ENCODE measurements at places on chromosomes 7 and 10.

DNA sequence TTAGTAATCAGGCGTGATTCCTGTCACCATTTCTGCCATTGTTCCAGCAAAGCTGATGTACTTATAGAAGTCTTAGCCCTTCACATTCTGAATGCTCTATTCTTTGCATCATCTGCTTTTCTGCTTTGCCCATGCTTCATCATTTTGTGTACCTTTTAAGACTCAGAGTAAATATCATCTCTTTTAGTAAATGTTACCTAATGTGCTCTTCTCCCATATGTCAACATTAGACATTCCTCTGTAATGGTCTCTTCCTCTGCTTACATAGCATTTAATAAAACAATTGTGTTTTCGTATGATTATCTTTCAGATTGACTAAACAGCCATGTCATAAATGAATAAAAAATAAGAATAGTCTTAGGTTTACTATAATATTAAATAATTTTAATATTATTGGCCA, 719.6 kb upstream of the GRM3 start:
- no peak for DNase-seq

DNA sequence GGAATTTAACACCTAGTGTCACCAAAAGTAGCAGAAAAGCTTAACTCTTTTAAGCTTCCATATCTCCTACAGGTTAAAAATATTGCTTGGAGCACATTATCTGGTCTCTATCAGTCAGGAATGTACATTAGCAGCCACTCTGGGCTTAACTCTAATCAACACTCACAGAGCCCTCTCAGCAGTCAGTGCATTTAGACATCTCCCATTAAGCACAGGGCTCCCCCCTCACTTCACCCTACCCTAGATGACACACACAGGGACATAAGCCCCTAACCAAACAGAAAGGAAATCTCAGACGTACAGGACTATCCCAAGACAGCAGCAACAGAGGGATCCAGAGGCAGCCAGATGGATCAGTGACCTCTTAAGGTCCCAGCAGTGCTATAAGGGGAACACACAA, 26.4 kb downstream of the FBXW4 start:
- no peak for DNase-seq

GRCh38 chr7:102045681-102046372, 228.4 kb downstream of the CUX1 start:
- no peak for DNase-seq

DNA sequence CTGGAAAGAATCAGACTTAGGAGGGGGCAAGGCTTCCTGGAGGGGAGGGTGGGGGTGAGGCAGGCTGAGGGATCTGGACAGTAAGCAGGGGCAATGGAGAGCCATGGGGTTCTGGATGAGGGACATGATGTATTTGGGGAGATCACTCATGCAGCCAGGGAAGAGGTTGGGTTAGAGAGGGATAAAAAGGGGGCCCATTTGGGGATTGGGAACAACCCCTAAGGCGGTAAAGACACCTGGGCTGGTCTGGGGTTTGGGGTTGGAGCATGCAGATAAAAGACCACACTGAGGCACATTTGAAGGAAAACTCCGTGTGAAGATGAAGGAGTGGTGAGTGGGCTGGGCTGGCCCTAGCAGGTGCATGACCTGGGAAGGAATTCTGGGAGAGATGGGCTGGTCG, 30.8 kb downstream of the HIF1AN start:
- DNase-seq = no peak

- no peak for DNase-seq
Observed at GRCh38 chr10:104119996-104120395, 2.0 kb upstream of the SFR1 start.

- DNase-seq = no peak
Observed at GRCh38 chr7:115682507-115682906, 348.1 kb downstream of the TFEC start.

Measured in NCI-H2081 (cell line).